ENCODE measurements at places on chromosomes 2 and 18. TPM values are rescaled to one million over a fixed set of nuclear protein-coding genes. Genes with fewer than 3 reads are reported as not detected.

GRCh38 chr2:130986890-130987493 is 106.3 kb downstream of the FAM168B start:
- no peak for DNase-seq

Gene GLI2
- total RNA-seq = 0.45 TPM

GRCh38 chr2:148533004-148533403 is 111.5 kb upstream of the EPC2 start:
- no peak for DNase-seq

Gene UNC80
- not detected for total RNA-seq

- no peak for DNase-seq
These were observed 20.1 kb upstream of the COL6A3 start for GRCh38 chr2:237433920-237434676.

- DNase-seq = no peak
These were observed 131.0 kb downstream of the ZAP70 start for GRCh38 chr2:97844311-97844859.

- DNase-seq = no peak
These were observed 151.0 kb downstream of the PMAIP1 start for GRCh38 chr18:60050821-60051220.

- DNase-seq = no peak
These were observed 30.4 kb downstream of the CYTIP start for GRCh38 chr2:157413326-157414035.

- DNase-seq = no peak
These were observed 322.5 kb downstream of the LPIN1 start for GRCh38 chr2:12068796-12069538.

DNA sequence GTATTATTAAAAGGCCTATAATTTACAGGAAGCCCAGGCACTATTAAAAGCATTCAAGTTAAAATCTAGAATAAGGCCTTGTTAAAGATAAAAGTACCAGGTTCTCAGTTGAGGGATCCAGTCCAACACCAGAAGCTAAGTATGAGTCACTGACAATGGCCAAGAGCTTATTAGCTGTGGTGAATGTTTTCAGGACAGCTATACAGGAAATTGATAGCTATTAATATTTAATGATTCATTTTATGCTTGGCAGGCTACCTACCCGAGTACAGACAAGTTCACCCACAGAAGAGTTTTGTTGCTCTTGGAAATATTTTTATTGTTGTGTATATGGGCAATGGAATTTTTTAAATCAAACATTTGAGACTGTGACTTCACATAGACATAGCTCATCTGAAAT is 729.6 kb upstream of the ZNF804A start:
- peak; percentile 19 for DNase-seq

GRCh38 chr2:118830881-118831280 is 16.6 kb downstream of the EN1 start:
- DNase-seq = no peak

- no peak for DNase-seq
These were observed 4.9 kb downstream of the ASPRV1 start for GRCh38 chr2:69956475-69956979.

Gene ABCG8
- not detected for total RNA-seq

- no peak for DNase-seq
These were observed 29.6 kb upstream of the DSC1 start for GRCh38 chr18:31192086-31192776.

GRCh38 chr2:158931572-158931971 is 36.9 kb upstream of the TANC1 start:
- peak; percentile 66 for DNase-seq

- DNase-seq = no peak
These were observed 16.2 kb upstream of the GPC1 start for GRCh38 chr2:240419271-240419670.

Data from renal cortical epithelial cell (primary cell).